Stimulated activated CD8-positive, alpha-beta memory T cell treated with anti-CD3 and anti-CD28 coated beads, Interleukin-4, amount 100 ng/mL, for 4 hours (primary cell): ENCODE measurements at places on chromosomes 4 and X.

- DNase-seq, result peak; percentile 76
These were observed 20.2 kb downstream of the WDR1 start for GRCh38 chr4:10096201-10096977.

DNA sequence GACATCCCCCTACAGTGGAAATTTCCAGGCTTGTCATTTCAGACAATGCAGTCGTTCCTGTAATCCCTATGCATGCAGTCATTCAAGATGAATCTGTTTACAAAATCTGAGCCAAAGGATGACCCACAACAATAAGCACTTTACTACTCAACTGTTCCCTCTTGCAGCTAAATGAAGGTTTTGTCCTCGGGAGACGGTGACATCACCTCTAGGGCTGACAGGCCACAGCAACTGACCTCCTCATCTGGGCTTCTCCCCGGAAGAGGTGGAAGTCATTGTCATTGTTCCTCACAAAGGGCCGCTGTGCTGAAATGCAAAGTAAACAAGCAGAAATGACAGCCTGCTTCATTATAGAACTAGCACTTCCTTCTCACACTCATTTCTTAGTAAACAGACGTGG lies 29.2 kb downstream of the CLRN2 start:
- DNase-seq, result no peak

- DNase-seq, result no peak
These were observed 53.2 kb downstream of the PPM1K start for GRCh38 chr4:88230969-88231771.

DNA sequence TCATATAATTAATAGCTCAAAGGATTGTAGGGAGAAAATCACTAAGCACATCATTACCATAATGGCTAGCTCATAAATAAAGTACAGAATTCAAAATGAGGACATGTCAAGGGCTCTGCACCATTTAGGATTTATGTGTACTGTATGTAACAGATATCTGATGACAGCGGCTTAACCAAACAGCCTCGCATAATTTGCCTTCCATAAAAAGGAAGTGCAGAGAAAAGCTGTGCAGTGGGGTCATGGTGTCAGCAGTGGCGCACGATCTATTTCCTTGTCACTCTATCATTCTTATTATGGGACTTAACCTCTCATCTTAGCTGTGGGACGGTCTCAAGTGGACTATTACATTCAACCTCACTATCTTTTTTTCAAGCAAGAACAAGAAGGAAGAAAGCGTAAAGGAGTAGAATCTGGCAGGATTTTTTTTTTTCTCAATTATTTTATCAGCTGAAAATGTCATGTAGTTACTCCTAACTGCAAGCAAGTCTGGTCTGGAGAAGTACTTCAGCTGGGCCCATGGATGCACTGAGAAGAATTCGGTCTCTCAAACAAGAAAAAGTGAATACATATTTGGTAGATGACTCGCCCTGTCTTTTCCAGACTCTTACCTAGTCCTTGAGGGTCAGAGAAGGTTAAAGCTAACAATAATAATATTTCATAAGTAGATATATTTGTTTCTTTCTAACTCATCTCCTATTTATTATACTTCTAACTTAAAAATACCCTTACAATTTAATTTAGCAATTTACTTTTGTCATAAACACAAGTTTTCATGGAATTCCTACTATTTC lies 94.6 kb downstream of the COX18 start:
- DNase-seq, result no peak

GRCh38 chr4:74944354-74944793 lies 11.5 kb downstream of the PARM1 start:
- no peak for DNase-seq

GRCh38 chr4:102027961-102028360 lies 237.4 kb downstream of the BANK1 start:
- no peak for DNase-seq
